Bone marrow (tissue), 2 donors: ENCODE measurements at places on chromosomes 6 and 20.

DNA sequence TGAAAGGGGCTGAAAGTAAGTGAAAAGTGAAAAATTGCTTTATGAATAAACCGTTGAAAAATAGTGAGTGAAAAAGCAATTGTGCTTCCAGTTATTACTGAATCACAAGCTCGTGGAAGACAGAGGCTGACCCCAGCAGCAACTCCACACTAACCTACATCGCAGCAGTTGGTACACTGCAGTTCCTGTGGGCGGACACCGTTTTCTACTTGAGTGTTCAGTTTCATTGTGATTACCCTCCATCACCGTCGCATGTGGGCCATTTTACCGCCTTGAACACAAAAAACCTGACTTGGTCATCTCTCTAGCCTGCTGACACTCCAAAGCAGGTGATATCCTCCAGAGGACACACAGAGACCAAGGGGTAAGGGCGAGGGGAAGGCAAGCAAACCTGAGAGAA, 28.4 kb downstream of the PRDM1 start:
- DNase-seq: no peak

DNA sequence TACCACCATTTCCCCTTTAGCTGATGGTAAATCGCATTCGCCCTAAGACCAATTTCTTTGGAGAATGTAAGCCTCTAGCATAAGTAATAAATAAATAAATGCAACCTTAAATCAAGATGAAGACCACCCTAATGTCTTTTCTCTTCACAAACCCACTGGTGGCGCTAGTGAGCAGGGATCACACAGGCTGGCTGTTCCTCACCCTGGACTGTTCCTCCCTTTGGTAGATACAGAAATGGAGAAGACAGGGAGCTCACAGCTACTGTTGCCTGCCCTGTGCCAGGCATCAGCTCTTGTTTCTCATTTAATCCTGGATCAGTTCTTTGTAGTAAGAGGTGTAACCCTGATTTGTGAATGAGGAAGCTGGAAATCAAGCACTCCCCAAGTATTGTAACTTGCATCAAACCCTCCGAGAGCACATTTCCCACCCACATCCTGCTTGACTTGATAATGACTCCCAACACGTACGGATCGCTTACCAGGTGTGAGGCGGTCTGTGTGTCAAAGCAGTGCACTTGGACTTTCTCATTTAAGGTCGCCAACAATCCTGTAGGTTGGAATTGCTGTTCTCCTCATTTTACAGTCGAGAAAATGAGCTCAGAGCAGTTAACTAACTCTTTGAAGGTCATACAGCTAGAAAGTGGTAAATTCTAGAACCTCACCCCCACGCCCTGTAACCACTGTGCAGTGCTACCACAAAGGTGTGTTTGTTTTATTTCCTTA, 236.1 kb downstream of the TSHZ2 start:
- DNase-seq: no peak

- no peak for DNase-seq
Observed at GRCh38 chr20:63968928-63969760, 586 bp downstream of the ZNF512B start.

DNA sequence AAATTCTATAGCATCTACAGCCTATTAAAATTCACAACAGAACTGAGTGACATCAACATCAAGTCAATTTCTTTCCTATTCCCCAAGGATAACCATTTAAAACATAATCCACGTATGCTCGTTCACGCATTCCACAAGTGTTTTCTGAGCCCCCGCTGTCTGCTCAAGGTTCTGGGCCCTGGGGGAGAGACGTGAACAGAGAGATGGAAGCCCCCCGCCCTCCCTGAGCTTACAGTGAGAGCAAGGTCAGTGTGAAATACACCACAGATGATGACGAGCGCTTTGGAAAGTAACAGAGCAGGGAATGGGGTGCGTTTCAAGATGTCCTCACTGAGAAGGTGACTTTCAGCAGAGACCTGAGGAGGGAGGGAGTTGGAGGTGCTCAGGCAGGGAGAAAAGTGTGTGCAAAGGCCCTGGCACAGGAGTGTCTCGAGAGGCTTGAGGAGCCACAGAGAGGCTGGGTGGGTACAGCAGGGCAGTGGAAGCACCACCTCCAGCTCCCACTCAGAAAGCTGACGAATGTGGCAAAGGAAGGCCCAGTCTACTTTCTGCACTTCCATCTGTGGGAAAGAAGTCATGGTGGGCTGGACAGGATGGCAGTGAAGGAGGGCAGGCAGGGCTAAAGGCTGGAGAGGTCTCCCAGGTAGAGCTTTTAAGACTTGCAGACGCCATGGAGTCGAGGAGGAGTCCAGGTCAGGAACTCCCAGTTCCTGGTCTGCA, 88.3 kb downstream of the DLL1 start:
- DNase-seq: no peak

- DNase-seq: no peak
Observed at GRCh38 chr6:156942266-156942665, 165.1 kb downstream of the ARID1B start.

GRCh38 chr20:35446356-35447078, 8.5 kb upstream of the GDF5 start:
- DNase-seq: no peak
